Effector memory CD4-positive, alpha-beta T cell (primary cell): ENCODE measurements at places on chromosomes 1 and 21.

DNA sequence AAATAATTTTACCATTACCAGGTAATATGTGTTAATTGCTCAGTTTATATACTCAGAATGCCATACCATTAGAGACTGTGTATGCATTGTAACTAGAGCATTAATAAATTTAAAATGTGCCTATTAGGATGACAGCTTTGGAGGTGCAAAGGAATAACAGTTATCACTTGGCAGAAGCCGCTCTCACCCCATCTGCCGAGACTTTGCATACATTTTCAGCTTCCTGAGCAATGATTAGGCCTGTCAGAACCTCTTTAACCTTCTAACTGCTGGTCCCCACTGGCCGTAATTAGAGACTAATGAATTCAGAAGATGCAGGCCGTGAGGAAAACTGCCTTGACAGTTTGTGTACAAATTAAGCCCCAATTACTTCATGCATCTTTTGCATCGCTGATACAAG lies 158.0 kb upstream of the PROX1 start:
- no peak for DNase-seq

- DNase-seq: no peak
Observed at GRCh38 chr1:7375329-7375728, 395.8 kb upstream of the VAMP3 start.

DNA sequence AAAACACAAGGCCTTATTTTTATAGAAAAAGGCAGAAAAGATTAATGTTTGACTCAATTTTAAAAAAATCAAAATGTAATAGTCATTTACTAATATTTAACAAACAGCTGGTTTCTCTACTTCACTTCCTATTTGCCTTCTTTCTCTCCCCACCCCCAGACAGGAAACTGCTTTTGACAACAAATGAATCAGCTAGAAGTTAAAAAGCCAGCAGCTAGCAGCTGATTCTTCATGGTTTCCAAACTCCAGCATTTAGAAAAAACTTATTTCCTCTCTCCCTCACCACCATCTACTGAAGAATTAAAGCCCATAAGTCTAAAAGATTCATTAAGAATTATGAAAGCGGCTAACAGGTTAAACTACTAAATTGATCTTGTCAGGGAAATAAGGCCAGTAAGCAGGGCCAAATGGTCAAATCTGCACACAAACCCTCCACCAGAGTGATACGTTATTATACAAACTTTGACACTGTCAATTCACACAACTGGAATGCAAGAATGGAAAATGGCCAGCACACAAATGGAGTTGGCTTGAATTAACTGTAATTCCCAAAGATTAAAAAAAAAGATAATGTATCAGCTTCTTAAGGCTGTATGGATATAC lies 4.0 kb downstream of the WDR26 start:
- no peak for DNase-seq

GRCh38 chr21:30996728-30997127 lies 41.5 kb downstream of the KRTAP19-8 start:
- DNase-seq: no peak

GRCh38 chr1:87208080-87208479 lies 120.6 kb upstream of the LMO4 start:
- DNase-seq: no peak

- no peak for DNase-seq
Observed at GRCh38 chr1:70084314-70084915, 121.0 kb downstream of the LRRC40 start.

DNA sequence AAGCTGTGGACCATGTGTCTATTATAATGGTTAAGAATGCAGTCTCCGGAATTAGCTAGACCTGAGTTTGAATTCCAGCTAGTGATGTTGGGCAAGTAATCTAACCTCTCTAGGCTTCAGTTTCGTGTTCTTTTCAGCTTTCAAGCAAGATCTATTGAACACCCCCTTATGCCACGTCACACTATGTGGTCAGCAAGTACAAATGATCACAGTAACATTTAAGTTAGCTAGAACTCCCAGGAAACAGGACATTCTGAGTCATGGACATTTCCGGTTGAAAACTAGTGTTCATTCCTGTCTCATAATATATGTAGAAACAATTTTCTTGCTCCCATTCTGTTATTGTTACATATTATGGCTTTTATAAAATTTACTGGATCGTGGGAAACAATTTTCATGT lies 34.0 kb upstream of the NHLH2 start:
- DNase-seq: no peak

GRCh38 chr1:31781138-31781755 lies 17.1 kb upstream of the ADGRB2 start:
- no peak for DNase-seq

GRCh38 chr1:15584489-15585363 lies at the start of gene AGMAT:
TSS of gene AGMAT (minus strand) at chr1:15585051. CDS start at chr1:15584967, 84 bp downstream.
- DNase-seq: peak; percentile 7

DNA sequence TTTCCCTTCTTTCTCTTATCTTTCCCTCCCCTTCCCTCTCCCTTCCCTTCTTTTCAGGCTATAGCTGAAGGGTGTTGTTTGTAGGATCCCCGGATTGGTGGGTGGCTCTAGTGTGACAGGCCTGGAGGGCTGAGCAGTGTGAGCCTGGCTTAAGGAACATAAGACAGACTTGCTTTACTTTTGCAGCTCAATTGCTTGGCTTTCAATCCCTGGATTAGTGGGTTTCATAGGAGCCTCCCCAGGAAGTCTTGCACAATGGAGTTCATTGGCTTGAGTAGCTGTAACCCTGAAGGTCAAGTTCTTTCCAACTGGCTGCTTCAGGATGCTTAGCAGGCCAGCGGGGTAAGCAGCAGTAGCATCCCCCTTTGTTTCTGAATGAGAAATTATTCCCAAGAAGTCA lies 126.7 kb downstream of the CAMTA1 start:
- DNase-seq: no peak

- no peak for DNase-seq
Observed at GRCh38 chr1:66437136-66437401, 96.9 kb upstream of the SGIP1 start.

- DNase-seq: no peak
Observed at GRCh38 chr1:170252851-170253579, 107.3 kb downstream of the NTMT2 start.

GRCh38 chr1:9859281-9860014 lies 35.7 kb upstream of the CLSTN1 start:
- DNase-seq: no peak

DNA sequence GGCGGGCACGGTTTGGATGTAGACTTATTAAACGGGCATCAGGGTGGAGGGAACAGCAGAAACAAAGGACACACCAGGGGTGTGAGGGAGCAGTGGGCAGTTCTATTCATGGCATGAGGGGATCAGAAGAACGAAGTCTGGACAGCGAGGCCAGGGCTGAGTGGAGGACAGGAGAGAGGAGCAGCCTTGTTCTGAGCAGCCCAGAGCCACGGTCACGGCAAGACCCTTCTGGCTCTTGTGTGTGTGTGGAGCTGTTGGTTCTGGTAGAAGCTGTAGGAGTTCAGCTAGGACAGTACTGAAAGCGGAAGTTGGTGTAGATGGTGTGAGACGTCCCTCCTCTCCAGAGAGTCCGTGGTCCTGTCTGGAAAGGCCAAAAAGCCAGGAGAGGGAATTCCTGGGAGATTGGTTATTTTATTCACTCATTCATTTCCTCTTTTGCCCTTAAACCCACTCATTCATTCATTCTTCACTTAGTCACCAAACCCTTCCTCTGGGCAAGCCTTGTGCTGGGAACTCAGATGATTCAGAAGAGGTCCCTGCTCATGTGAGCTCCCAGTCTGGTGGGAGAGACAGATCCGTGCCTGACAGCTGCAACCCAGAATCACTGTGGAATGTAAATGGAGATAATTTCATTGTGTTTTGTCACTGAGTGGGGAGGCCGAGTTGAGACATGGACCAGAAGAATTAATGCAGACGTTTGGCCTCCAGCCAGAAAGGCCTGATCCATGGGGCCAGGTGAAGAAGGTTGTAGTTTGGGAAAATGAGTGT lies 4.1 kb upstream of the ACOT11 start:
- no peak for DNase-seq

GRCh38 chr1:38018864-38019343 lies 6.4 kb downstream of the UTP11 start:
- no peak for DNase-seq

- DNase-seq: no peak
Observed at GRCh38 chr1:203035111-203036000, 9.1 kb downstream of the PPFIA4 start.

GRCh38 chr1:90990779-90991178 lies 31.1 kb downstream of the ZNF644 start:
- DNase-seq: no peak

DNA sequence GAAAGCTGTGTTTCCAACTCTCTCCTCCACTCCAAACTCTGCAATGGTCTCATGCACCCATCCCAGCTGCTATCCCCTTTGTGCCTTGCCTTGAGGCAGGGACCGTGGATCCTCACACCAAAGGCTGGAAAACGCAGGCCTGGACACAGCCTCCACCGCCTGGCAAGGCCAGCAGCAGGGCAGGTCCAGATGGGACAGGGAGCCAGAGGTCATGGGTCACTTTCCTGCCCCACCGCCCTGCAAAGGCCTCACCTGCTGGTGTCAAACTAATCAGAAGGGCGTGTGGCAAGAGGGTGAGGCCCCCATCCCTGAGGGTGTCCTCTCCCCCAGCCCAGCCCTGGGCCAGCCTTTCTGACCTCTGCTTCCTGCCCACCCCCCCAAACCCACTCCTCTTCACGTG lies 106.3 kb downstream of the PAX7 start:
- DNase-seq: no peak

DNA sequence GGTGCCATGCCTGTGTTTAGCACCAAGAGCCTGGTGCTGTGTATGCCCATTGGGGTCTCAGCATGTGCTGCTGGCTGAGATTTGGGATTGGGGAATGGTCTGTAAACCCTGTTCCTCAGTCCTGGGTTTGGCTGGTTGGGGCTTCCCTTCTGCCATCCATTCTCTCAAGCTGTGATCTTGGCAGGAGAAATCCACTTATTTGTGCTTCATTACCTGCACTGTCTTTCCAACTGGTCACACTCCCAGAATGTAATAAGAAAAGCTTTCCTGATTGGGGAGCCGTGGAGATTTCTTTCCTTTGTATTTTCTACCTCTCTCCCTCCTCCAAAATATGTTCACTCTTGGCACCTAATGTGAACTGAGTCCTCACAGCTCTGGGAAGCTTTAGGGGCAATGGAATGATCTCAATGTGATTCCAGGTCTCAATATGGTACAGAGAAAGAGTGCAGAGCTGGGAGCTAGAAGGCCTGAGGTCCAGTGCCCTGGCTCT lies 23.0 kb upstream of the KCNA10 start:
- DNase-seq: no peak

- no peak for DNase-seq
Observed at GRCh38 chr1:107359472-107360241, 218.8 kb downstream of the NTNG1 start.

DNA sequence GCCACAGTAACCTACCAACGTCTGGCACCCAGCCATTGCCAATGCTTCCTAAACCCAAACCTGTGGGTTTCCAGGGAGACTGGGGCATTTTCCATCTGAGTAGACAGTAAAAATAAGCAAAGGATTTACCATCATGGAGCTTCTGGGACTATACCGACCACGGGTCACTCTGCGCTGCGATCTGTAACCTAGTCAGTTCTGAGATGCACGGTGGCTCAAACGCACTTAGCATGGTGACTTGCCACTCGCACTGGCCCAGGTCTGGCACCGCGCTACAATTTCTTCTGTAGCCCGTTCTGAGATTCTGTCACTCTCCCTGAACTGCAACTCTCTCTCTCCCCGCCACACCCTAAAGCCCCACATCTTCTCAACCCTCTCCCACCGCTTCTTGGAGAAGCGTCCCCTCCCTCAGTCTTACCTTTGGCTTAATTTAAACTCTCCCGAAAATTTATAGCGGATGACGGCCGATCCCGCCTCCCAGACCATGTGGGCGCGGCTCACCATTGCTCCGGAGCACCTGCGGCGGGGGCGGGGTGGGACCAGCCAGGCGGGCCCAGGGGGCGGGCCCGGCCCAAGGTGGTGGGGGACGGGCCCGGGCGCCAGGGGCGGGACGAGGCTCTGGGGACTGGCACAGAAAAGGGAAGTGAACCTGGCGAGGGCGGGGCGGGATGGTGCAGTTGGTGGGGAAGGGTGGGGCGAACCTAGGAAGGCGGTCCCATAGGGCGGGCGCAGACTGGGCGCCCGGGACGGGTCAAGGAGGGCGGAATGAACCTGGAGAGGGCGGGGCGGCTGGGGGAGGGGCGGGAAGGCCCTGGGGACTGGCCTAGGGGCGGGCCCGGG lies 493 bp upstream of the MAP3K21 start:
- DNase-seq: peak; percentile 86

- no peak for DNase-seq
Observed at GRCh38 chr1:1703796-1704195, 11.2 kb upstream of the SLC35E2B start.

- no peak for DNase-seq
Observed at GRCh38 chr1:179588425-179589024, 3.1 kb upstream of the TDRD5 start.

DNA sequence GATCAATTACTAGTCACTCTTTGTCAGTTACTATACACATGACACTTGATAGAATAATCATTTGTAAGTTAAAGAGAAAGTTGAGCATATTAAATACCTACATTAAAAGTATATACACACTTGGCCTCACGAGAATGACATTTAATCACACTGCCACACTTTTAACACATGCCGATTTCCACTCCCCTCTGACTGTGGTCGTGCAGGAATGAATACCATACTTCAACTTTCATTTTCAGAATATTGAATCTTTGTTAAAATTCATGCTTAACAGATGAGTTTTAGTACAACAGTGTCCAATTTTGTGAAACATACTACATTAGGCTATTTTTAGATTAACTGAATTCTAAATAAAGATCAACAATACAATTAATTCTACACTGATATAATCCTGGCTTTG lies 78.2 kb upstream of the SDC3 start:
- DNase-seq: no peak

- no peak for DNase-seq
Observed at GRCh38 chr1:88802950-88803349, 88.4 kb downstream of the GTF2B start.

GRCh38 chr1:86260476-86260875 lies 103.9 kb upstream of the COL24A1 start:
- no peak for DNase-seq
